ENCODE measurements at places on chromosomes 1 and 21. TPM values are rescaled to one million over a fixed set of nuclear protein-coding genes. Genes with fewer than 3 reads are reported as not detected.

DNA sequence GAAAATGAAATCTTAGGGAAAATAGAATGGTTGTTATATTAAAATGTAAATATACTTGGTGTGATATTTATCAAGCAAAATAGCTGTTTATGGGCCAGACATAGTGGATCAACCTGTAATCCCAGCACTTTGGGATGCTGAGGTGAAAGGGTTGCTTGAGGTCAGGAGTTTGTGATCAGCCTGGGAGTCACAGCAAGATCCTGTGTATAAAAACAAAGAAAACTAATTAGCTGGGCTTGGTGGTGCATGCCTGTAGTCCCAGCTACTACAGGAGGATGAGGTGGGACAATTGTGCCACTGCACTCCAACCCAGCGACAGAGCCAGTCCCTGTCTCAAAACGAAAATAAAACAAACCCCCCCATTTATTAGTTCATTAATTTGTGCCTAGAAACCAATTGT lies 21.6 kb upstream of the CFHR1 start:
- DNase-seq, result no peak

Gene RIMS3
- total RNA-seq, result 0.32 TPM

DNA sequence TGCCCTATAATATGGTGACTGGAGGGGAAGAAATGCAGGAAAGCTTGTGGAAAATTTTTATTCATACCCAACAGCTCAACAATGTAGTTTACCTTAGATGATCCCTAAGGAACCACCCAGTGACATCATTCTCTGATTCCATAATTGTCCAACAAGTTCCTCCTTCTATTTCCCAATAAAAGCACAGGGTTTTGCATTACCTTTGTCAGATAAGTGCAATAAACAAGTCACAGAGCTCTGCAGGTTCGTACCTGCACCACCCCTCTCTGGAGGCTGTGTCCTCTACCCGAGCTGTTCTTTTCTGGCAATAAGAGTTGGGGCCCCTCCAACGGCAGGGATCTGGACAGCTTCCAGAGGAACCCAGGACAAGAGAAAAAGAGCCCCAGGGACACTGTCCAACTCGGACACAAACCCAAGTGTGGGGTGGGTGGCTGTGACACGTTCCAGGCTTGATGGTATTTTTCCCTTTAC lies 38.8 kb downstream of the RCAN1 start:
- DNase-seq, result peak; percentile 47

Gene SYPL2
- 4.5 TPM for total RNA-seq

Gene FCRL6
- not detected for total RNA-seq

DNA sequence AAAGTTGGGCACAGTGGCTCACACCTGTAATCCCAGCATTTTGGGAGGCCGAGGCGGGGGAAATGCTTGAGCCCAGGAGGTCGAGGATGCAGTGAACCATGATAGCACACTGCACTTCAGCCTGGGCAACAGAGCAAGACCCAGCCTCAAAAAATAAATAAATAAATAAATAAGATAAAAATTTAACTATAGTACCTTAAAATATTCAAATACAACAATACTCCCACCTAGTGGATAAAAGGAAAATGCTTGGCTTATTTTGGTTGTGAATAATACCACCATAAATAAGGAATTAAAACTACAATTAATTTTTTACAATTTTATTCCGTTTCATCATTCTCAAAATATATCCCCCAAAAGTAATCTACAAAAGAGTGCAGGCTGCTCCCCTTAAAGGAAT lies 8.1 kb downstream of the PSMG1 start:
- peak; percentile 58 for DNase-seq

Gene NR1I3
- total RNA-seq, result not detected

DNA sequence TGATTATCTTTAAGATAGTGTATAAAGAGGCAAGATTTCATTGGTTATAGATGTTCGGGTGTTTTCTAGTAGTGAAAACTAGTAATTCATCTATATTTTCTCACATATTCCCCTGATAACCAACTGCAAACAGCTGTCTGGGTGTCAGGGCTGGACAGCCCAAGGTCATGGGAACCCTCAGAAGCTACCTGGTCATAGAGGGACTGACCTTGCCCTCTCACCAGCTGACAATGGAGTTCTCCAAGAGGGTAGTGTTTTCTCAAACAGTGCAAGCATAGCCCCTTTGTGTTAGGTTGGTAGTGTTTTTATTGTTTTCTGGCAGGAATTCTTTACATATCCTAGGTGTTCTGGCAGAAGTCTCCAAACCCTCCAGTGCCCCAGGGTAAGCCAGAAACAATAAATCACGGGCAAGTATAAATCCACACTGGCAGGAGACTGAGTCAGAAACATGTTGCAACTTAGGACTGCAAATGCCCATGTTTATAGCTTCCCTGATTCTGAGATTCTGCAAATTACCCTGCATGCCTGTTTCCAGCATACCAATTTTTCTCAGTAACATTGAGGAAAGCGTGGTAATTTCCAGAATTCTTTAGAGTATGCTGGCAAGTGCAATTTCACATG lies 82.8 kb upstream of the ATP1A1 start:
- peak; percentile 84 for DNase-seq

- peak; percentile 80 for DNase-seq
Observed at GRCh38 chr1:156711011-156711817, 5.8 kb upstream of the CRABP2 start.

Data from fibroblast of villous mesenchyme (primary cell).